Activated CD4-positive, alpha-beta T cell treated with anti-CD3 and anti-CD28 coated beads, Interleukin-2, amount 10 ng/mL, durations not matched to agents 24 days and 14 days (primary cell): ENCODE measurements at places on chromosomes 4 and X. TPM values are rescaled to one million over a fixed set of nuclear protein-coding genes. Genes with fewer than 3 reads are reported as not detected.

- DNase-seq, result no peak
These were observed 48.3 kb upstream of the NFKB1 start for GRCh38 chr4:102452854-102453253.

- peak; percentile 59 for DNase-seq
These were observed 256.3 kb downstream of the CENPC start for GRCh38 chr4:67288964-67289363.

DNA sequence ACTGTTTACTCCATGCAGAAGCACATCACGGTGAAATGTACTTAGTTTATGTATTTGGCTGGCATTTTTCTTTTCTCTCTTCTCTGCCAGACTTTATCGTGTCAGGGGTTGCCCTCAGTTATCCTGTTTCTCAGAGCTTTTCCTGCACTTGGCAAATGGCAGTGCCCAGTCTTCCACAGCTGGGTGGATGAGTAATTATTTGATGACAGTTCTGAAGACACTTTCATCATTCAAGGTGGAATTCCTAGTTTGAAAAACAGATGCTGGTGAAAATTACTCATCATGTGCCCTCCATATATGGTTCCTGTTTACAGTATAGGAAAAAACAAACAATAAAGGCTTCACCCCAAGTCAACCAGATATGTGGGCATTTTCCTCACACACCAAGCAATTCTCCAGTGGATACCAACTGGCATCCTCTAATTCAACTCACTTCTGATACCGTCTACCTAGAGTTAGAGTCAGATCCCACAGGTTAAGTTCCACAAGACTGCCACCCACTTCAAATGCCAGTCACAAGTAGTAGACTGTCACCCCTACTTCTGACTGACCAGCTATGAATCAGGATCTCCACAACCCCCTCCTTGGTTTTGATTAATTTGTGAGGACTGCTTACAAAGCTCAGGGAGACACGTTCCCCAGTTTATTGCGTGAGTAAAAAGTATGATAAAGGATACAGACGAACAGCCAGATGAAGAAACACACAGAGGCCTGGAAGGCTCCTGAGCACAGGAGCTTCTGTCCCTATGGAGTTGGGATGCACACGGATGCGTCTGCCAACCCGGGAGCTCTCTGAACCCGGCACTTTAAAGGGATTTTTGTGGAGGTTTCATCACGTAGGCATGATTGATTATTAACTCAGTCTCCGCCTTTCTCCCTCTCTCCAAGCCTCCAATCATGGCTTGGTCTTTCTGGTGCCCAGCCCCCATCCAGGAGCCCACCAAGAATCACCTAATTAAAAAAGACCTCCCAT is 72.9 kb downstream of the CLDN34 start:
- no peak for DNase-seq

DNA sequence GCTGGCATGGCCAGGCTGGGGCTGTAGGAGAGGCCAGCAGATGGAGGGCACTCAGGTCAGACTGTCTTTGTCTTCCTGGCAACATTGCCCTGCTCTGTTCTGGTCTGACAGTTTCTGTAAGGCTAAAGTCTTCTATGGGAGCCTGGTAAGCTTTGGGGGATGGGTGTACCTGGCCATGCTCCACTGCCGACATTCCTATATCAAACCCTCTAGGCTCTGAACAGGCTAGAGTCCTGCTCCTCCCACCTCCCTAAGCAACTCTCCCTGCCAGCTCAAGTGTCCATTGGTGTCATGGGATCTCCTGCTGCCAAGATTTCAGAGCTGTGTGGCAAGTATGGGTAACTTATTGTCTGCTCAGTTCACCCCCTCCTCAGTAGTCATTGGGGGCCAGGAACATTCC is 163.5 kb upstream of the UGT8 start:
- DNase-seq, result no peak

GRCh38 chrX:45006002-45006800 is 133.2 kb downstream of the KDM6A start:
- DNase-seq, result no peak

DNA sequence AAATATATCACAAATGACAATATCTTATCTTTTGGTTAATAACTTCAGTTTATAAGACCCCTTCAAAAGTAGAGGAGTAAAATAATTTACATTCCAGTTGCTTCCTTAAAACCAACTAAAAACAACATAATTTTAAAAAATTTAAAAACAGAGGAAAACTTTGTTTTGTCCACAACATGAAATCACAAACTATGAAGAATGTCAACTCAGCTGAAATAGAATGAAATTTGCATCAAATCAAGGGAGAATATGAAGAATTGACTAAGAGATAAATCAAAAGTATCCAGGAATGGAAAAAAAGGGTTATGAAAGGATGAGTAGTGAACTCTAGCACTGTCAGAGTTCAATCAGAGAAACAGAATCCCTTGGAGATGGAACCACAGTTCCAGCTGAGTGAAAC is 2.2 kb upstream of the YY2 start:
- no peak for DNase-seq

GRCh38 chrX:24169211-24169610 is 19.7 kb downstream of the ZFX start:
- DNase-seq, result no peak

GRCh38 chr4:113998531-113998930 is 19.1 kb upstream of the ARSJ start:
- no peak for DNase-seq

DNA sequence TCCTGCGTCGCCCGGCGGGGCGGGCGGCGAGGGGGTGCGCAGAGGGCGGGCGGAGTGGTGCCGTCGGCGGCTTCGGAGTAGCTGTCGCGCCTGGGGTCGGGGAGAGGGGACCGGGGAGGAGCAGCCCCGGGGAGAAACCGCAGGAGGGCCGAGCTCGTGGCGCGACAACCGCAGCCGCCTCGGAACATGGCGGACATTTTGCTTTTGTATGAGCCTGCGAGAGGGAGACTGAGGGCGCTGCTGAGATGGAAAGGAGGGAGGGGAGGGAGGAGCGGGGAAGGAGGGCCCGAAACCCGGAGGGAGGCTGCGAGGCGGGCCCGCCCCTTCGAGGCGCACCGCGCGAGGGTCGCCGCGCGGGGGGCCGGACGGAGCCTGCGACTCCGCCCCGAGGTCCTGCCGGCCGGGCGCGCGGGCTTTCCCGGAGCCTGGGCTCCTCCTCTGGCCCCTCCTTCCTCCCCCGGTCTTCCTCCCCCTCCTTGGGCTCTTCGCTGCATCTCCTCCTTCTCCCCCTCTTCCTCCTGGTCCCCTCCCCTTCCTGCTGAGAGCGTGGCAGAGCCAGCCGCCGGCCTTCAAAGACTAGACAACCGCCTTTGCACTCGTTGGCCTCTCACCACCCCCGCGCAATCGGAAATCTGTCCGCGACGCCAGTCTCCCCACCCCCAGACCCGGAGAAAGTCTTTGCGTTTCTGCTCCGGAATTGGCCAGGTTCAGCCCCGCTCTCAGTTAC is 1.1 kb downstream of the INTS6L start:
- peak; percentile 94 for DNase-seq

DNA sequence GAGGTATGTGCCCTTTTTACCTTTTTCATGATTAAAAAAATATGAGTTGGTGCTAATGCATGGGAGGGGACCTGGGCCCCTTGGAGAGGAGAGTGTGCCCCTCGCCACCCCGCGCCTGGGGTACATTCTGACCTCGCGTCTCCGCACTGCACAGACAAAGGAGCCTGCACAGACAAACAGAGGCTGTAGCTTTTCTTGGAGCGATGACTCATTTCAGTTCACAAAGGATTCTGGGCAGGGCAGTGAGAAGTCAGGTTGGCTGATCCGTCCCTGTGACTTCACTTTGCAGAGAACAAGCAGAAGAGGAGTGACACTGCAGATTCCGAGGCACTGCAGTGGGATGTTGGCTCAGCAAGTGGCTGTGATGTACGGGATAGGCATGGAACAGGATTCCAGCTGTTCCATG is 82.9 kb downstream of the STOX2 start:
- no peak for DNase-seq

DNA sequence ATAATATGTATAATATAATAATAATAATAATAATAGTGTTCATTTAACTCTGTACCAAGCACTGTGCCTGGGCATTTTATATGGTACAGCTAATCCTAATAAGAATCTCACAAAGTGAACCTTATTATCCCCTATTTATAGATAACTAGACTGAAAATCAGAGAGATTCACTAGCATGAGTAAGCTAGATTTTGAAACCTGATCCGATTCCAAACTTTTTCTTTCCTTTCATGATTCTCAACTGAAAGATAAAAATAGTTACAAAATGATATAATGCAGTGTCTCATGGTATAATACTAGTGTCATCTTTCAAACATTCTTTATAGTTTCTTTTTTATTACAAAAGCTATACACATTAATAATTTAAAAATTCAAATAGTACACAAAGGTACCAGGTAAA is 55.9 kb upstream of the RNF128 start:
- DNase-seq, result no peak

DNA sequence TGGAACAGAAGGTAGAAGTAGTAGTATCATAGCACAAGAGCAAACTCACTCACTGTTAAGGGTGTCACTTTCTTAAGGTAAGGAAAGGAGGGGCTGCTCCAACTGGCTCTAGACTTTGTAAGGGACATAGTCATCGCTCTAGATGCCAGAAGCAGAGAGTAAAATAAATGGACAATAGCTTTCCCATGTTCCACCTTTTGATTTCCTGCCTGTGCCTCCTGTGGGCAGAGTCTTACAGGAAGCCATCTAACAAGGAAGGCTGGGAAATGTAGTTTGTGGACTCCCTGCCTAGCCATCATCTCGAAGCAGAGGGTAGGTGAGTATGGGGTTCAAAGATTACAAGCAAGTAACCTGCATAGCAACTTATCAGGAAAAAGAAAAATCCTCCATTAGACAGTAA is 1.7 kb upstream of the METTL14 start:
- DNase-seq, result no peak

GRCh38 chr4:152072906-152073305 is 312.1 kb upstream of the GATB start:
- no peak for DNase-seq

- no peak for DNase-seq
These were observed 188.4 kb downstream of the UNC5C start for GRCh38 chr4:95360256-95360903.

GRCh38 chr4:160493206-160493605 is 1390.3 kb downstream of the RAPGEF2 start:
- no peak for DNase-seq

GRCh38 chr4:94372228-94372978 is 29.8 kb upstream of the HPGDS start:
- DNase-seq, result no peak

DNA sequence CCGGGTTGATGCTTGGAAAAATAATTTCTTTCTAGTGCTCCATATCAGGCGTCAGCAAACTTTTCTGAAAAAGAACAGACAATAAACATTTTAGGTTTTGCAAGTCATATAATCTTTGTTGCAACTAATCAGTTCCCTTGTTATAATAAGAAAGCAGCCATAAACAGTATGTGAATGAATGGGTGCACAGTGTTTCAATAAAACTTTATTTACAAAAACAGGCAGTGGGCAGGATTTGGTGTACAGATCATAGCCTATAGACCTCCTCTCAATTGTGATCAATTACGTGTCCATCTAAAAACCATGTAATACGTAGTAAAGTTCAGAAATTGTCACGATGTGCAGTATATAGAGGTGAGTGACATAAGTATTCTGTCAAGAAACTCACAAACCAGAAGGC is 143.4 kb downstream of the AREG start:
- no peak for DNase-seq

DNA sequence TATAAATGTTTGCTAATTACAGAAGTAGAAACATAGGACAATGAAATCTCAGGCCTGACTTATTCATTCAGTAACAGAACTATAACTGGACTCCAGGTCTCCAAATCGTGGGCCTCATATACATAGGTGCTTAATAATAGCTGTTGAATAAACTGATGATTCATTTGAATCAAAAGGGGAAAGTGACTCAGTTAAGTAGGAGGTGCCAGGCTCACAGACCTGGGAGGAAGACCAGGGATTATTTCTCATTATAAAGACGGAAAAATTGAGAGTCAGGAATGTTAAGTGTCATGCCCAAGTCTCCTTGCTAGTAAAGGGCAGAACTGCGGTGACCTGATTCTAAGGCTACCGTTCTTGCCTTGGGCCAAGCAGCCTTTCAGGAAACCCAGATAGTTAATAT is 131.5 kb downstream of the HS3ST1 start:
- no peak for DNase-seq

GRCh38 chrX:10314530-10315104 is 157.8 kb downstream of the CLCN4 start:
- no peak for DNase-seq

ABCG2 gene
- 0.56 and 0.76 TPM in 2 replicates for total RNA-seq

KLHL2 gene
- total RNA-seq, result 39.5 and 42.7 TPM in 2 replicates

ERAS gene
- not detected in 2 replicates for total RNA-seq

NAP1L3 gene
- total RNA-seq, result 0.57 and 0.72 TPM in 2 replicates

LPAR4 gene
- total RNA-seq, result not detected in 2 replicates

TEX13D gene
- total RNA-seq, result not detected in 2 replicates

FAT4 gene
- total RNA-seq, result not detected in 2 replicates

SAT1 gene
- 58.3 and 59.9 TPM in 2 replicates for total RNA-seq

MAGEA12 gene
- not detected in 2 replicates for total RNA-seq

GALNT7 gene
- 25.9 and 26.7 TPM in 2 replicates for total RNA-seq
